ENCODE measurements at places on chromosomes 6 and 20. TPM values are rescaled to one million over a fixed set of nuclear protein-coding genes. Genes with fewer than 3 reads are reported as not detected.
A peak's percentile ranks its signal among the peaks of the same experiment; 100 is the strongest.

- peak; percentile 76 for DNase-seq
These were observed 902 bp downstream of the SAMHD1 start for GRCh38 chr20:36950414-36951197.

DNA sequence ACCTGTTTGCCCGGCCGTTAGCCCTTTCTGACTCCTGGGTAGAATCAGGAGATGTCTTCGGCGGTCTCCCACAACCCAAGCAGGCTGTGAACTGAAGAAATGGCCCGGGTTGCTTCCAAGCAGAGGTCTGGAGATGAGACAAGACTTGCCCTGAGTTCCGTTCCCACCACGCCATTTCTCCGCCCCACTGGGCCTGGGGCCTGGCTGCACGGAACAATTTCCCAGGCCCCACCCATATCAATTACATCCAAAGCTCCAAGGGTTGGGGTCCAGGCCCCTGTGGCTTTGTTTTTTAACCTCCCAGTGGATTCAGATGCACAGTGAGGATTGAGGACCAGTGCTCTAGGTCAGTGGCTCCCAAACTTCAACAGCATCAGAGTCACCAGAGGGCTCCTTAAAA, 214.5 kb upstream of the ARID1B start:
- DNase-seq = no peak

The SLC22A2 gene
- 0.64 TPM for total RNA-seq

- peak; percentile 68 for DNase-seq
These were observed 108.0 kb upstream of the LRFN2 start for GRCh38 chr6:40695114-40695513.

DNA sequence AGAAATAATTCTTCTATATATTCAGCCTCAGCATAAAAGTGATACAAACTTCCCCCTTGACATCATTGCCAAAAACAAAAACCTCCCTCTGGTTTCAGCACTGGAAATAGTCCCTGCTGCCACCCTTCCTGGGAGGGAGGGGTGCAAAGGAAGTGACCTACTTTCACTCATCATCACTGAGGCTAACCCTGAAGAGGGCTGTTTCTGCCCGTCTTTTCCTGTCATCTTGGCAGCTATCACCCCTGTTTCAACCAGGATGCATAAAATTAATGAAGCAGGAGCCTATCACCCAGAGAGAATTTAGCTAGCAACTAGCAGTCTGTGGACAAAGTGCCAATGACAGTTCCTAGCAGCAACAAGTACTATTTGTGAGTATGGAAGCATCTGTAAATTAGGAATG, 397.8 kb downstream of the LAMA2 start:
- no peak for DNase-seq

The BTBD3 gene
- total RNA-seq = 81.7 TPM

The BEND6 gene
- total RNA-seq = 0.95 TPM

The MAFB gene
- 3.7 TPM for total RNA-seq

- DNase-seq = no peak
These were observed 293.4 kb upstream of the SPTLC3 start for GRCh38 chr20:12715371-12715770.

DNA sequence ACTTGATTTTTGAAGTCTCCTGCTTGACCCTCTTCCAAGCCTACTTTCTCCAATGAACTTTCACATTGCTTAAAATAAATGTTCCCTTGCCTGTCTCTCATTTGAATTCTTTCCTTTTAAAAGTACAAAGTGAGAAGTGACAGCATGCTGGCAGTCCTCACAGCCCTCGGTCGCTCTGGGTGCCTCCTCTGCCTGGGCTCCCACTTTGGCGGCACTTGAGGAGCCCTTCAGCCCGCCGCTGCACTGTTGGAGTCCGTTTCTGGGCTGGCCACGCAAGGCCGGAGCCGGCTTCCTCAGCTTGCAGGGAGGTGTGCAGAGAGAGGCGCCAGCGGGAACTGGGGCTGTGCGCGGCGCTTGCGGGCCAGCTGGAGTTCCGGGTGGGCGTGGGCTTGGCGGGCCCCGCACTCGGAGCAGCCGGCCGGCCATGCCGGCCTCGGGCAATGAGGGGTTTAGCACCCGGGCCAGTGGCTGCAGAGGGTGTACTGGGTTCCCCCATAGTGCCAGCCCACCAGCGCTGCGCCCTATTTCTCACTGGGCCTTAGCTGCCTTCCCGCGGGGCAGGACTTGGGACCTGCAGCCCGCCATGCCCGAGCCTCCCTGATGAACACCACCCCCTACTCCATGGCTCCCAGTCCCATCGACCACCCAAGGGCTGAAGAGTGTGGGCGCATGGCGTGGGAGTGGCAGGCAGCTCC, 31.9 kb downstream of the SERPINB6 start:
- peak; percentile 30 for DNase-seq

Data from endodermal cell (in vitro differentiated cells).